Cerebellar nuclear complex (tissue), 1 donor: ENCODE measurements at places on chromosomes 7 and 10.

DNA sequence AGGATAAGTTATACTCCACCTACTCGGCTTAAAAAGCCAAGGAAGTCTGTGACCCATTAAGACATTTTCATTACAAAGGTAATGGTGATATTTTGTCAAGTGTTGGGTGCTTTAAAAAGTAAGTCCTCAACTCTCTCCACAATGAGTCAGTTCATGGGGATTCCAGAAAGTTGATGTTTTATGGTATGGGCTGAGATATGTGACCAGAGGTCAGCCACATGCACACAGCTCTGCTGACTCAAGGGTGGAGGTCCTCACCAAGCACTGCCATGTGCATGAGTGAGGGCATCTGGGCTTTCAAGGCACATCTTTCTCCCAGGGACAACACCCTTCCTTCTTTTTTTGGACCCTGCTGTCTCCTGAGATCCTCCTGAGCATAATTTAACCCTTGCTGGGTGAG is 292.9 kb downstream of the PTEN start:
- DNase-seq = no peak

DNA sequence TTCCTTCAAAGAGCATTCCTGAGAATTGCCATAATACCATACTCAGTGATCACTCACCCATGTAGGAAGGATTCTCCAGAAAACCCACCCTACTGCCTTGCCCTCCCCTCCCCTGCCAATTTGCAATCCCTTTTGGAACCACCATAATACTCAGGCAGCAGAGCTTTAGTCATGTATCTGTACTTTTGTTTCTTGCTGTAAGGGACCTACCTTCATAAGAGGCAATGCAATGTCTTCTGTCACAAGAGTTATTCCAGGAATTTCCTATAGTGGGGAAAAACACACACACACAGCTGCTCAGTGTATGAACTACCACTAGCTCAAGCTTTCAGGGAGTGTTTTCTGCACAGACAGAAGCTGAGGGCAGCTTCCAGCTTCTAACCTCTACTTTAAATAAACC is 67.0 kb downstream of the GSAP start:
- no peak for DNase-seq

DNA sequence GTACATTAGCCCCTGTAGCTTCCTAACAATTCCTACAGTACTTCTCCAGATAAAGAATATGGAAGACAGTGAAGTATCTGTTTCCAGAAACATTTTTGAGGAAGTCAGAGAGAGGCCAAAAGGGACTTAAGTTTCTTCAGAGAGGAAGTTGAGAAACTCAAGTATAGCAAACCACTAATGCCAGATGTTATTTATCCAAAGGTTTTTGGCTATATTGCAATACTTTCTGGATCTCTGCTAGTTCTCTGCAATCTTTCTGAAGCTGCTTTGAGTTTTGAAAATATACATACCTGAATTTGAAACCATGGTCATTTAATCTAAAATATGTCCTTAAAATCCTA is 64.7 kb downstream of the BICC1 start:
- DNase-seq = no peak

DNA sequence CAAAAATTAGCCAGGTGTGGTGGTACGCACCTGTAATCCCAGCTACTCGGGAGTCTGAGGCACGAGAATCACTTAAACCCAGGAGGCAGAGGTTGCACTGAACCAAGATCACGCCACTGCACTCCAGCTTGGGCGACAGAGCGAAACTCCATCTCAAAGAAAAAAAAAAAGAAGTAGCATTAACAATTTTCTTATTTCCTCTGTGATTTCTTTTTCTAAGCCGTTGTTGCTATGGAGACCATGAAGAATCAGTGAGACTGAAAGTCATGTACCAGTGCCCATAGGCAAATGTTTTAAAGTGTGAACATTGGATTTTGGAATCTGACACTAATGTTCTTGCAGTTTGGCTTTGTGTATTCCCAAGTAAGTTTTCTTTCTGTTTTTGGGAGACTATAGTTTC is 18.4 kb upstream of the MAP3K8 start:
- no peak for DNase-seq
